Brain (organoid and tissue), 16 donors: ENCODE measurements at places on chromosomes 13 and 19.

- peak; percentile 60 for DNase-seq
Observed at GRCh38 chr19:39765091-39766076, 13.3 kb upstream of the LEUTX start.

DNA sequence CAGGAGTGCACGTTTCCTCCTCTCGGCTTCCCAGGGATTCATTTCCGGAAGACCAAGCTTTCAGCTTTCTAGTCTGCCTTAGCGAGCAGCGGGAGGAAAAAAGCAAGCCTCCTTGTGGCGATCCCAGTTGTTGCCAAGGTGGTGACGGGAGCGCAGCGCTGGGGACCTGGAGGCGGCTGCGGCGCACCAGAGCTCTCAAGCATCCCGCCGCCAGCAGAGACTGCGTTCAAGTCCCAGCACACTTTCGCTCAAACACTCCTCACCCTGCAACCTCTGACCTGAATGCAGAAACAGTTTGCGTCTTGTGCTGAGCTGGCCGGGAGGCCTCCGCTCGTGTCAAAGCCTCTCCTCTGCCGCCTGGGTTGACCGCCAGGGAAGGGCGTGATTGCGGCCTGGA lies 4.9 kb downstream of the GSX1 start:
- peak; percentile 52 for DNase-seq

DNA sequence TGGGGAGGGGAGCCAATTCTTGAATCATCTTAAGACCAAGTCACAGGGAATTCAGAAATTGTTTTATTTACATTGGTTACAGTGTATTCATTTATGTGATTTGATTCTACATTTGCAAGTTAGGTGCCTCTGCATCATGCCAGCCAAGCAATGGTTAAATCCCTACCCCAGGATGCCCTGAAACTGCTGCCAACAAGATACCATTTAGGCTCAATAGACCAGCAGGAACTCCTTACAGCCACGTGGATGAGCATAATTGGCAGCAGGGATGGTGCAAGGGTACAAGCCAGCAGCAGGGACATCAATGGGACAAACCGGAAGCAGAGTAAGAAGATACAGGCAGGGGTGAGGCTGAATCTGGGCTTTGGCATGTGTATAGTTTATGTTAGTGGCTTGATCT lies 72.4 kb upstream of the NBEA start:
- peak; percentile 54 for DNase-seq

DNA sequence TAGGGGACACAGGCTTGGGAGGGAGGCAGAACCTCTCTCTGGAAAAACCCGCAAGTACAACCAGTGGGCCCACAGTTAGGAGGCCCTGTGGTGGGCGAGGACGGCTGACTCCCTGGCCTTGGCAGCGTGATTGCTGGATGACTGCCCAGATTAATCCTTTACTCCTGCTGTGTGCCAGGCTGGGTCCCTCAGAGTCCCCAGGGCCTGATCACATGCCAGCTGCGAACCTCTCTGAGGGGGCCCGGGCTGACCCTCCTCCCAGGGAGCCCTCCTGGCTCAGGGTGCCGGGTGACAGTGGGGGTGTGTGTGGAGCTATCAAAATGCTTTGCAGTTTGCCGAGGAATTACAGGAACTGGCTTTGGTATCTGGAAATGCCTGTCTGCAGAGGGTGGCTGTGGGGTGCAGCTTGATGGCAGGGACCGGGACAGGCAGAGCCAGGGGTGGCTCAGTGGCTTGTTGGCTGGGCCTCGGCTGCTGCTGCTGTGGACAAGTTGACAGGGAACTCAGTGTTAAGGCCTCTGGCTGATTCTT lies 48.9 kb downstream of the DNM2 start:
- peak; percentile 61 for DNase-seq

DNA sequence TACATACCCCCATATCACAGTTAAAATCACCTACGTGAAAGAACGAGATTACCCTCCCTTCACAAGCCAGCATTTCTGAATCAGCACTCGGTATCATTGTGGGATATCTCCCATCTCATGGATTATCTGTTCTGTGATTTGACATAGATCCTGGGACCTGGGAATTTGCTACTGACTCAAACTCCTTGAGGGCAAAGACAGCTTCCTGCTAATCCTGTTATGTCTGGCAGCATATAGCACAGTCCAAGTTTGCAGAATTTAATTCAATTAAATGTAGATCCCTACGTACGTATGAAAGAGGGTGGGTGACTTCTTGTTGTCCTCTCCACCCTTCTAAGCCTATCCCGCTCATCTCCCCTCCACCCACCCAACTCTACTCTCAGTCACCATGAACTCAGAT lies 476.5 kb downstream of the KLF5 start:
- no peak for DNase-seq

GRCh38 chr13:95660981-95661581 lies 15.9 kb upstream of the DNAJC3 start:
- DNase-seq: peak; percentile 20

GRCh38 chr13:26663791-26664190 lies 96.8 kb downstream of the GPR12 start:
- DNase-seq: no peak

DNA sequence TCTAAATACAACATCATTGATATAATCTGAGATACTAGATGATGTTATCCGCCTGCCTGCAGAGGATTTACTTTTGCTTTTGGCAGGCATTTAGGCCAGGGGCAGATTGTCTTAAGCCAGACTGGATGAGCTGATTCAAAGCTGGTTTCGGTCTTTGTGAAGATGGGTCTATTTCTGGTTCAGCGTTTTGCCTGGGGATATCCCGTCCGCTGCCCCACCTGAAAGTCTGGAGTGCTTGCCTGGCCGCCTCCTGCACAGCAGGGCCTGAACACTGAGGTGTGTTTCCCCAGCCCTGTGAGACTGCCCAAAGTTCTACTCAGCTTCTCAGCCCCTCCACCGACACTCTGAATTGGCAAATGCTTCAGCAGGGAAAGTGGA lies 149.7 kb downstream of the KATNAL1 start:
- no peak for DNase-seq

- peak; percentile 85 for DNase-seq
Observed at GRCh38 chr19:8609279-8610040, 1.1 kb downstream of the ADAMTS10 start.

GRCh38 chr19:46841458-46842083 lies 9.1 kb downstream of the AP2S1 start:
- DNase-seq: no peak

GRCh38 chr19:1855828-1856255 lies 7.5 kb downstream of the KLF16 start:
- DNase-seq: no peak

DNA sequence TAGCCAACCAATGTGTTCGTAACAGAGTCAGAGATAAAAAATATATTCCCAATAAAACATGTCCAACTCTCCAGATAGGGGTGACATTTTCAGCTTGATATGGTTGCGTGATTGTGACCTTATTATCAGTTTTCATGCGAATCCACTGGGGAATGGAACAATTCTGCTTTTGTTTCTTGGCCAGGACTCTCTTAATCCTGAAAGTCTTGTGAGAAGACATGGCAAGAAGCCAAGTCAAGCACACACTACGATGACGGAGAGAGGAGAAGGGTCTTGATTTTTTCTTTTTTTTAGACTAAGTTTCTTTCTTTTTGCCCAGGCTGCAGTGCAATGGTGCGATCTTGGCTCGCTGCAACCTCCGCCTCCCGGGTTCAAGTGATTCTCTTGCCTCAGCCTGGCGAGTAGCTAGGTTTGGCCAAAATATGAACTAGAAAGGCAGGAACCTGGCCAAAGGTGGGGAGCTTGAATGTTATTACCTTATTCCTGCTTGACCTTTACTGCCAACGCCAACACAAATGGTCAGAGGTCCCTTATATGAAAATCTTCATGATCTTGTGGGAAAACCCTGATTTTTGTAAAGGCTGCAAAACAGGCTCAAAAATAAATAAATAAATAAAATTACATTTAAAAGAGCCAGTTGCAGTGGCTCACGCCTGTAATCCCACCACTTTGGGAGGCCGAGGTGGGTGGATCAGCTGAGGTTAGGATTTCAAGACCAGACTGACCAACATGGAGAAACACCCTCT lies 14.5 kb downstream of the ZNF816 start:
- DNase-seq: no peak

GRCh38 chr13:95754069-95754468 lies 77.1 kb downstream of the DNAJC3 start:
- no peak for DNase-seq

DNA sequence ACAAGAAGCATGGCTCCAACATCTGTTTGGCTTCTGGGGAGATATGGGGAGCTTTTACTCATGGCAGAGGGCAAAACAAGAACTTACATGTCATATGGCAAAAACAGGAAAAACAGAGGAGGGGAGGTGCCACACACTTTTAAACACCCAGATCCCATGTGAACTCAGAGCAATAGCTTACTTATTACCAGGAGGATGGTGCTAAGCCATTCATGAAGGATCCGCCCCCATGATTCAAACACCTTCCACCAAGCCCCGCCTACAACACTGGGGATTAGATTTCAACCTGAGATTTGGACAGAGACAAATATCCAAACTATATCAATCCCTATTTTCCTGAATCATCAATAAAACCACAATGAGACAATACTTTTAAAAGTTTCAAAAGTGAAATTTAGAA lies 712.1 kb downstream of the PCDH9 start:
- no peak for DNase-seq

DNA sequence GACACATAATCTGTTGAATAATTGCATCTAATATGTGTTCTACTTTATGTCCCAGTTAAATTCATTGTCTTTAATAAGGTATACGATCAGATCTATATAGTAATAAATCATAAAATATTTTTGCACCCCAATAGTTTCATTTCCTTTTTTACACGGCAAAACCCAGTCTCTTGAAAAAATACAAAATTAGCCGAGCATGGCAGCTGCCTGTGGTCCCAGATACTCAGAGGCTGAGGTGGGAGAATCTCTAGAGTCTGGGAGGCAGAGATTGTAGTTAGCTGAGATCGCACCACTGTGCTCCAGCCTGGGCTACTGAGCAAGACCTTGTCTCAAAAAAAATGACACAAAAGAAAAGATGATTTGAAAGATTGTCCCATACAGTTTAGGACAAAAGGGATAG lies 52.3 kb upstream of the PARP4 start:
- DNase-seq: no peak

DNA sequence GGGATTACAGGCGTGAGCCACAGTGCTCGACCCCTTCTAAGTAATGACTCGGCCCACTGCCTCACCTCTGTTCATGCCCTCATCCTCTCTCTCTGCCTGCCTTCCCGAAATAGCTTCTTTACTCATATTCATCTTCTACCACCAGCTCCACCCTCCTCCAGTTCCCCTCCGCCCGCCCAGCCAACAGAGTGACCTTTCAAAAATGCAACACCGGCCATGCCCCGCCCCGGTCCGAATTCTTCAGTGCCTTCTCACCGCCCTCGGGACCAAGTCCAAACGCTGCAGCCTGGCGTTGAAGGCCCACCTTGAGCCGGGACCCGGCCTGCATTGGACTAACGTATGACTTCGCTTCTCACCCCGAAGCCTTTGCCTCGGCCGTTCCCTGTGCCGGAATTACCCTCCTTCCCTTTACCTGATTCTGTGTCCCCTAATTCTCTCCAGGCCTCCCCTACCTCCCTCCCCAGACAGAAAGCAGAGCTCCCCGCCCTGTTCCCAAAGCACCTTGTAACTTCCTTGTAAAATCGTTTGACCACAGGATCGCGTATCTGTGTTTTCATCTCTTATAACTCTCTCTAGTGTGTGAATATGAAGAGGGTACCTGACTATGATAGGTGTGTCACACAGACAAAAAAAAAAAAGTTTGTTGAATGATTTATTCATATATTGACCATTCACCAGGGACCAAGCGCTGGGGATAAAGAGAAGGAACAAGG lies 8.1 kb upstream of the MUC16 start:
- DNase-seq: no peak

DNA sequence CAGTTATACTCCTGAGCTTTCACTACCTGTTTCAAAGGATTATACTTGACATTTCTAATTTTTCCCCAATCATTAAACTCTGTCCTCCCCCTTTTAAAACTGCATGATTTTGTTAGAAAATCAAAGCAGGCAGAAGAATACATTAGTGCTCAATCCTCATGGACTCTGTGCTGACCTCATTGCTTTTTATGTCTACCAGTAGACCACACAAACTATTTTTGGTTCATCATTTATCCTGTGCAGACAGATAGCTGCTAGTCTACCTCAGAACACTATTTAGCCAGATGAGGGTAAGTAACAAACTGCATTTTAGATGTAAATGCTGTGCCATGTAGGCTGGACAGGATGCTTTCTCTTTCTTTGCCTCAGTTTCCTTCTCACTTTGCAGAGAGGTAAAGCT lies 235.9 kb downstream of the DCT start:
- DNase-seq: no peak

- DNase-seq: no peak
Observed at GRCh38 chr13:52070929-52071523, 46.5 kb downstream of the UTP14C start.

DNA sequence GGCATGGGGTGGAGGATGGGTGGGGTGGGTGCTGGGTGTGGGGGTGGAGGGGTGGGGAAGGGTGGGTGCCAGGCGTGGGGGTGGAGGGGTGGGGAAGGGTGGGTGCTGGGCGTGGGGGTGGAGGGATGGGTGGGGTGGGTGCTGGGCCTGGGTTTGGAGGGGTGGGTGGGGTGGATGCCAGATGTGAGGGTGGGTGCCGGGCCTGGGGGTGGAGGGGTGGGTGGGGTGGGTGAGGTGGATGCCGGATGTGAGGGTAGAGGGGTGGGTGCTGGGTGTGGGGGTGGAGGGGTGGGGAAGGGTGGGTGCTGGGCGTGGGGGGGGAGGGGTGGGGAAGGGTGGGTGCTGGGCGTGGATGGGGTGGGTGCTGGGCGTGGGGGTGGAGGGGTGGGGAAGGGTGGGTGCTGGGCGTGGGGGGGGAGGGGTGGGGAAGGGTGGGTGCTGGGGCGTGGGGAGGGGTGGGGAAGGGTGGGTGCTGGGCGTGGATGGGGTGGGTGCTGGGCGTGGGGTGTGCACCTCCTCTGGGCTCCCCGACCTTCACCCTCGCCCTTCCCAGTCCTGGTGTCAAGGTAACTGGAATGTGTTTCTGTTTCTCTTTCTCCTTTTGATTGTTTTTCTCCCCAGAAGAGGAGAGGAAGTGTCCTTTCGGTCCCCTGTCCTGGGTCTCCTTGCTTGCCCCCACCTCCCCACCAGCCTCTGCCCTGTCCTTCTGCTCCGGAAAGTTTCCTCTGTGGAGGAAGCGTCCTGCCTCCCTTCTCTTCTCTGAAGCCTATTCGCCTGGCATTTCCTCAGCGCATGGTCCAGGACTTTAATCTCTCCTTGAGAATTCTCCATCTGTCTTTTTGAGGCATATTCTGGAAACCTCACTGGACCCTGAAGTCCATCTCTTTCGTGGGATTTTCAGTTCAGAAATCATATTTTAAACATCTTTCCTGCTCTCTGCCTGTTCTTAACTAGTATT lies 22.9 kb upstream of the CFAP97D2 start:
- no peak for DNase-seq

GRCh38 chr19:40365613-40366401 lies 17.3 kb downstream of the PLD3 start:
- DNase-seq: peak; percentile 87
